ENCODE measurements at places on chromosomes 5 and 9.

- DNase-seq = no peak
These were observed 50.4 kb upstream of the PRR16 start for GRCh38 chr5:120413686-120414085.

DNA sequence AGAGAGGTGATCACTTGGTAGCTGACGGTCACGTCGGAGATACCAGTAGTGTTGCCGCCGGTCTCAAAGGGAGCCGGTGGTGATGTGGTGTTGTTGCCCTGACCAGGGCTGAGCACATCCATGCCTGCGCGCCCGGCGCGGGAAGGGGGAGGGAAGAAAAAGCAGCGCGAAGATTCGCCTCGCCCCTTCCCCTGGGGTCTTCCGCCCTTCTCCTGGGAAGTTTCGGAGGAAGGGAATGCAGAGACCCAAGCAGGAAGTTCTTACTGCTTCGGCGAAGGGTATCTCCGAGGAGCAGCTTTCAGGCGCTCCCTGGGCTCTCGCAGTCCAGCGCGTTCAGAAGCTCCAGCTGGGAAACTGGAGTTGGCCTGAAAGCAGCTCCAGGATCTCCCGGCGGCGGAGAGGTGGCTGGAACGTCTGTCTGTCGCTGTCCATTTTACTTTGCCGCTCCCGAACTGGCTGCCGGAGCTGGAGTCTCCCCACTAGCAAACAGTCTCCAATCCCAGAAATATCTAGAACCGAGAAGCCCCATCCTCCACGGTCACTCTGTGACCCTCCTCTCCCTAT, 565 bp downstream of the HTR1A start:
- no peak for DNase-seq

DNA sequence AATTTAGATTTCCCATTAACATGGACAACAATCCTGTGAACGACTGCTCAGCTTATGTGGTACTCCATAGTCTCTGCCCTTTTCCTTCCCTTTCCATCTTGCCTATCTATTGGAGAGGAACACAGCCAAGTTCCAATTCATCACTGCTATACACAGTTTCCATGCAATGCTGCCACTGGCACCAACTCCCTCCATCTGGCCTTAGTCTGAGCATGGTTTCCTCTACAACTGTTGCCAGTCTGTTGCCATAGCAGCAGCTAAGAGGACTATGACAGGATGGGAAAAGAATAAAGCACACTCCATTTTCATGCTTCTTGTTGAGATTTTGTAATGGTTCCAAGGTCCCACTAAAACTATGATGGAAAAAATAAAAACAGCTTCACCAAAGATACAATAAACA, 189.0 kb downstream of the HCN1 start:
- DNase-seq = no peak

DNA sequence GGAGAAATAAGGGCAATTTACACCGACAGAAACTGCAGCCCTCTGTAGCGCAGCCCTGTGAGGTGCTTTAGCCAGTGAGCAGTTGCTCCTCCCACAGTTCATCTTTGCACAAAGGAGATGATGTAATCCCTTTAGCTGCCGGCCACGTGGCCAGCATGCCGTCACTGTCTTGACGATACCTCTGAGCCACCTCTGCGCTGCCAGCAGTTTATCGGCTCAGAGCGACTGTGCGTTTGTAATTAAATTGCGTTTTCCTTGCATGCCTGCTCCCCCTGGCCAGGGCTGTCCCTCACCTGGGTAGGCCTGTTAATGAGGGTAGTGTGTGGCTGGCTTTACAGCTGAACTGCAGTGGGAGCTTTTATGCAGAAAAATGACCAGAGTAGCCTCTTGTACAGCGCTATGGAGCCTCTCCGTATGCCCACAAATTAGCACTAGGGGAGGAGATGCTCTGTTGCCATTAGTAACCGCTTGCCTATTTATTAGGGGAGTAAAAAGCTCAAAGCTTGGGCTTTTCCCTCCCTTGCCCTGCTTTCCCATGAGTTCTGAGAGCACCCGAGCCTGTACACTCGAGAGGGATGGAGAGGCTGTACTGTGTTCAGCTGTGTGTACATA, 107.0 kb downstream of the TRIO start:
- no peak for DNase-seq

DNA sequence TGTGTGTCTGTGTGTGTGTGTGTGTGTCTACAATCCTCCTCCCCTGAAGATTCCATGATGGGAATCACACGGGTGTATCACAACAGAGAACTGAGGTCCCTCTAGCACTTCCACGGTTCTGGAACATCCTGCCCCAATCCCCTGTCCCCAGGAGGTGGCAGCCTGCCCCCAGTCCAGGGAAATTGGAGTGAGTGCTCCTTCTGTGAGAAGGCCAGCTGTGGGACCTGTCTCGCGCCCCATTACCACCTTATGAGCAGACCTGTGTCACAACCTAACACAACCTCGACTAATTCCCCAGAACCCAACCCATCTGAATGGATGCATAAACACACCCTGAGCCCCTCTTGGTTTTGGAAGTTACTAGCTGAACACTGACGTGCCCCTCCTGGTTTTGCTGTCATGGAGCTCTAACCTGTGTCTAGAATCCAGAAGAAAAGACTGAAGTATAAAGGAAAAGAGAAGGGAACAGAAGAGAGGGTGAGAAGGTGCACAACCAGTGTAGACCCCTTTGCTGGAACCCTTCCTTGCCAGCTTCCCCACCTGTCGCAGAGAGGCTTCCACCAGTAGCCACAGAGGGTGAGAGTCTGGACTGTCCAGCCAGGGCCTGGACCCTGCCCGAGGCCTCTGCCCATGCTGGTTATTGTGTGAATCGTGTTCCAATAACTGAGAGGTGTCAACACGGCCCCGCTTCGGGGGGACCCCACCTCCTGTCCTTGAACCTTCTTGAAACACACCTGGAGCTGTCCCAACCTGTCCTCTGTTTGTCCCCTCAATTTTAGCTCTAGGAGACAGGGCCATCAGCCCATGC, 3.4 kb downstream of the BTNL9 start:
- DNase-seq = no peak

- no peak for DNase-seq
These were observed 126.2 kb upstream of the CHD1 start for GRCh38 chr5:99054972-99055371.

GRCh38 chr5:168848569-168848968, 269.4 kb upstream of the PANK3 start:
- no peak for DNase-seq

- DNase-seq = no peak
These were observed 103.3 kb upstream of the TAS2R1 start for GRCh38 chr5:9733486-9733885.

- no peak for DNase-seq
These were observed 49.0 kb upstream of the UBAC1 start for GRCh38 chr9:136010176-136010575.

- no peak for DNase-seq
These were observed 60.6 kb downstream of the RGS7BP start for GRCh38 chr5:64566310-64566916.

DNA sequence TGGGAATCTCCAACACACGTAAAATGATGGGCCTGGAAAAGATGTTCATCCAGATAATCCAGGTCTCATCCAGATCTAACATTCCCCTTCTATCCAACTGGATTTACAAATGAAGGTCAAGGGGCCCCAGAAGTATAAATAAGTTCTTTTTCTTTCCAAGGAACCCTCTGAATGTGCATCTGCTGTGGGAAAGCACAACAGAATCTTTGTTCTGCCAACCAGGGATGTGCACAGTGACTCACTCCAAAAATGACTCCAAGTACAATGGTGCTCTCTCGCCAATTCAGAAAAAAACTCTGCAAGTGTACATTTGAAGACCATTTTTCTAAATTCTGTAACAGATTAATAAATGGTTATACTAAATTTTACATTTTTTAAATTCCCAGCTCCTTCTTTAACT, 12.4 kb downstream of the RAPGEF6 start:
- DNase-seq = no peak

GRCh38 chr9:28050046-28050445, 476.8 kb upstream of the C9orf72 start:
- DNase-seq = no peak

DNA sequence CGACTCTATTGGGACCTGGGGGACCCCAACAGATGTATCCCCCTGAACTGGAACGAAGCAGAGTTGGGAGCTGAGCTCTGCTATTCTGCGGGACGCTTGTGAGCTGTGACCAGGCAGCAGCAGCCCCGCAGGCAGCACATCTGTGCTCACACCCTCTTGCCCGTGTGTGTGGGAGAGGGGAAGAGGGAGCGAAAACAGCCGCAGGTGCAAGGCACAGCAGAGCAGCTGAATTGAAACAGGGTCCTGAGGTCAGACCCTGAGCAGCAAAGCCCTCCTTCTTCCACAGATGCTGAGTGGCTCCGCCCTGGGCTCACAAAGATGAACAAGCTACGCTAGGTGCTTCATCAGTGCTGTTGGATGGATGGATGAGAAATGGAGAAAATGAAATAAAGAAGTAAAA, 198.7 kb downstream of the HSPA4 start:
- DNase-seq = no peak

GRCh38 chr5:43874772-43875171, 271.8 kb downstream of the NNT start:
- no peak for DNase-seq

GRCh38 chr5:102622262-102622661, 123.5 kb upstream of the SLCO6A1 start:
- DNase-seq = no peak

DNA sequence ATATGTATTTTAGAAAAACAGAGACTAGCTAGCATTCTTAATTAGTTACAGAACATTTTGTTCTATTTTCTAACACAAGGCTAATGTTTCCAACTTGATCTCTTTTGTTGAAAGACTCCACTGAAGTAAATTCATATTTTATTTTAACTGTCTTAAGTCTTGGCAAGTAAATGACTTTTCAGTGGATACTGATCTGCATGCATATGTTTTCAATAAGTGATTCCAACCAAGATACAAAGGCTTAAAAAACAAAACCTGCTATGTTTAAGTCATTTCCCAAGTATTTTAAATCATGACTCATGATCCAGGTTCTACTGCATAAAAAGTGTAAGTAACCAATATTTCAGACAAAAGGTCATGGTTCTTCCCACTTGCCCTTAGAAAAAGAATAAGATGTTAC, 5.7 kb downstream of the CDO1 start:
- DNase-seq = no peak

DNA sequence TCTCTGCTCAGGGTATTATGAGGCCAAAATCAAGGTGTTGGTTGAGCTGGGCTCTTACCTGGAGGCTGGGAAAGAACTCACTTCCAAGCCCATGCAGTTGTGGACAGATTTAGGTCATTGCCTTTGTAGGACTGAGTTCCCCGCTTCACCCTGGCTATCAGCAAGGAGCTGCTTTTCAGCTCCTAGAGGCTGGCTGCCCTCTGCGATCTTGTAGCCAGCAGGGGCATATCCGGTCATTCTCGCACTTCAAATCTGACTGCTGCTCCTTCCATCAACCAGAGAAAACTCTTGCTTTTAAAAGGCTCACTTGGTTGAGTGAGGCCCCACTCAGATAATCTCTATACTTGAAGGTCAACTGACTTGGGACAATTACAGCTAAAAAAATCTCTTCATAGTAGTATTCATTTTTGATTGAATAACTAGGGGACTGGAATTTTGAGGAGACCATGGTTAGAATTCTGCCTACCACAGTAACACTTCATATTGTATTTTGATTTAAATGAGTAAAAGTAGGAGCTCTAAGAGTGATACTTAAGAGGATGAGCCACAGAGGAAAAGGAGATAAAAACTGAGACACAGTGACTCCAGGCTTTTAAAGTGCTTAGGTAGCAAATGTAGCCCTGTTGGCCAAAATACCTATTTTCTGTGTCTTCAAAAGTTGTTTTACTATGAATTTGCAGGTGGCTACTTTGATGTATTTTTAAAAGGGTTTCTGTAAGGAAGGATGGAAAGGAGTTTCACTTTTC, 137.4 kb downstream of the CD180 start:
- no peak for DNase-seq

GRCh38 chr5:52925001-52925400, 64.2 kb upstream of the ITGA2 start:
- DNase-seq = no peak

GRCh38 chr5:33850100-33850594, 41.6 kb downstream of the ADAMTS12 start:
- peak; percentile 15 for DNase-seq

GRCh38 chr5:66015196-66015960, 89.0 kb downstream of the ERBIN start:
- DNase-seq = no peak

GRCh38 chr5:137741718-137742117, 5.8 kb upstream of the KLHL3 start:
- DNase-seq = no peak

GRCh38 chr5:180431932-180432331, 62.2 kb upstream of the CNOT6 start:
- no peak for DNase-seq

DNA sequence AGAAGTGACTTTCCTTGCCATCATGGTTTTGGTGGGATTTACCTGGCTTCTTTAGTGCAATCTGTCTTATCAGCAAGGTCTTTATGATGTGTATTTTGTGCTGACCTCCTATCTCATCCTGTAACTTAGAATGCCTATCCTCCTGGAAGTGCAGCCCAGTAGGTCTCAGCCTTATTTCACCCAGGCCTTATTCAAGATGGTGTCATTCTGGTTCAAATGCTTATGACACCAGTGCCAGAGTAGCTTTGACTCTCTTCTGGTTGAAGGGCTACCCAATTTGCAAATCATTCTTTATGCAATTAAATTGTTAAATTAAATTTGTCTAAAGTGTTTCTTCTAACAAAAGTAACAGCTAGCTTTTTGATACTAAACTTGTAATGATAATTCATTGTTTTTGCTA, 58.8 kb upstream of the PRDM9 start:
- DNase-seq = no peak

- DNase-seq = no peak
These were observed 6.8 kb downstream of the LSM11 start for GRCh38 chr5:157750320-157750719.

GRCh38 chr5:181153814-181154213, 6.4 kb downstream of the OR2V2 start:
- no peak for DNase-seq

- no peak for DNase-seq
These were observed 285.8 kb upstream of the MEF2C start for GRCh38 chr5:89168766-89169165.
